PC-9 (cell line): ENCODE measurements at places on chromosomes 1 and 21.

DNA sequence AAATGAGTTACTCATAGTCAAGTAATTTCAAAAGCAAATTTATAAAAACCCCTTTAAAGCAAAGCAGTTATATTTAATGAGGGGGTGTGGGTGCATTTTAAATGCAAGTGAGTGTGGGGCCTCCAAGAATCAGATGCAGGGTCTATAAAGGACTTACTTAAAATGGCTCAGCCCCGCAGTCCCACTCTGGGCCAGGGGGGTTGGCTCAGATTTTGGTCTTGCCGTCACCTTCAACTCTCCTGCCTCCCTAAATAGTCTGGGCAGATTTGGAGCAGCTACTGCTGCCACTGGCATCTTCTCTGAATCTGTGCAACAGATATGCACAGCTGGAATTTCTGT lies 16.2 kb downstream of the AMPD2 start:
- no peak for DNase-seq

GRCh38 chr21:32389337-32390015 lies 3.3 kb downstream of the URB1 start:
- no peak for DNase-seq

GRCh38 chr1:37478451-37478881 lies 4.1 kb downstream of the ZC3H12A start:
- no peak for DNase-seq

GRCh38 chr1:235073968-235074522 lies 54.6 kb downstream of the TOMM20 start:
- DNase-seq: peak; percentile 89

DNA sequence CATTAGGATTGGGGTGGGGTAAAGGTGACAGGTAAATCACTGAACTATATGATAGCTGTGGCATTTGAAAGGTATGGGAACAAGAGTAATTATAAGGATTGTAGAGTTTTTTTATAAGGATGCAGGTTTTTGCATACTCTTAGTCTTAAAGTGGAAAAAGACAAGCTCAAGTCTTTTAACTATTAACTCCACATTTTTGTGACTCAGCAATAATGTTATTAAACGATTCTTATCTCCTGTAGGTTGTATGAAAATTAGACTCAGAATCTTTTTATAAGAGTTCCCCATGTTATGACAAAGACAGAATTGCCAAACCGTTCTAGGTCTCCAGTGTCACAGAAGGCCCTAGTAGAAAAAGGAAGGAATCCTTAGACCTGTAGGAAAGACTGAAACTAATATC lies 49.9 kb upstream of the TTLL7 start:
- no peak for DNase-seq
